ENCODE measurements at places on chromosomes 7 and 10.

GRCh38 chr10:123249894-123250293 lies 95.7 kb downstream of the BUB3 start:
- DNase-seq: no peak

- DNase-seq: peak; percentile 35
These were observed 3.7 kb upstream of the ZNF800 start for GRCh38 chr7:127396184-127396583.

- DNase-seq: no peak
These were observed 174.9 kb downstream of the ELFN1 start for GRCh38 chr7:1844951-1845390.

DNA sequence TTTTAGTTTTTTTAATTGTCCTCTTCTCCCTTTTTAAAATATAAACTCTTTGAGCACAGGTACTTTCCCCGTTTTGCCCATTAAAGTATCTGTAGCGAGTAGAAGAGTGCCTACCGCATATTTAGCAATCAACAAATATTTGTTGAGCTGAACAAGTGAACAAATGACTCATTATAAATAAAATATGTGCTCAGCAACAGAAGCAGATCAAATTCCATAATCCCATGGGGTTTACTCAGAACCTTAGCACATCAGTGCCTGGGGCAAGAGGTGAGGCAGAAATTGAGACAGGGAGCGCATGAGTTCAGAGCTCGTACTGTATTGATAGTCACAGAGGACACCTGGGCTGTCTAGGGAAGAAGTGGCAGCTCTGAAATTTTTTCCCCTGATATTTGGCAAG lies 161.0 kb downstream of the SEM1 start:
- no peak for DNase-seq

- peak; percentile 43 for DNase-seq
These were observed 9.7 kb downstream of the EIF4H start for GRCh38 chr7:74183653-74184450.

GRCh38 chr7:108459922-108460551 lies 3.8 kb upstream of the NRCAM start:
- peak; percentile 29 for DNase-seq

GRCh38 chr7:77783111-77783510 lies 15.1 kb downstream of the TMEM60 start:
- no peak for DNase-seq

GRCh38 chr10:32161586-32161985 lies 105.4 kb upstream of the KIF5B start:
- DNase-seq: no peak

DNA sequence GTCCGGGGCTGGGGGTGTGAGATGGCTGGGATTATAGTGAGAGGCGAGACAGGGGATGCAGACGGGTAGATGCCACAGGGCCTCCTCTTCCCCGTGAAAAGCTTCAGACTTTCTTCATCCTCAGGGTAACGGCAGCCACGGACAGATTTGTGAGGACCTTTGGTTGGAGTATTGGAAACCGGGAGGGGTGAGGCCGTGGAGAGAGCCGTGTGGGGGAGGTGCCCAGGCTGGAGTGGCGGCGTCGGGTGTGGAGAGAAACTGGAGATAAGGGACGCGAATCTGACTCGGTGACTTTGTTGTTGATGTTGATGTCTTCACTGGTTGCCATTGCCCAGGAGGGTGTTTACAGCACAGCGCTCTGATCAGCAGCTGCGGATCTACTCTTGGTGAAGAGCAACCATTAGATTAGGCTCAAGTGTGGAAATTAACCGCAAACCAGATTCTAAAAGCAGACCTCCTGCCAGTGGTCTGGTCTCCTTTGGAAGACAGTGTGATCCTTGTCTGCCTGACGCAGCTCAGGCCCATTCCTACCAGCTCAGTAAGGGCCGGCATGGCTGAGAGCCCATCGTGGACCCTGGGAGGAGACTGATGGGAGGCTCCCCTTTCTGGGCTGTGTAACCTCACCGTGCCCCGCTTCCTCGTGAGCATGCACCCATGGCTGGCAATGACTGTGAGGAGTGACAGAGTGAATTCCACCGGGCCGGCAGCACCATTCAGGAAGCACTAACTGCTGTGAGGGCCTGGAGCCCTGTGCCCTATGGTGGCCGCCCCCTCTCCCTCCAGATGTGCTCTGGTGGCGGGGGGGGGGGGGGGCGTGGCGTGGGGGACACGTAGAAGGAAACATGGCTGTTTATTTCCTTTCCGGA lies 90.3 kb downstream of the INPP5A start:
- DNase-seq: peak; percentile 37
